Mesothelial cell of epicardium (in vitro differentiated cells): ENCODE measurements at places on chromosomes 3 and 15.

DNA sequence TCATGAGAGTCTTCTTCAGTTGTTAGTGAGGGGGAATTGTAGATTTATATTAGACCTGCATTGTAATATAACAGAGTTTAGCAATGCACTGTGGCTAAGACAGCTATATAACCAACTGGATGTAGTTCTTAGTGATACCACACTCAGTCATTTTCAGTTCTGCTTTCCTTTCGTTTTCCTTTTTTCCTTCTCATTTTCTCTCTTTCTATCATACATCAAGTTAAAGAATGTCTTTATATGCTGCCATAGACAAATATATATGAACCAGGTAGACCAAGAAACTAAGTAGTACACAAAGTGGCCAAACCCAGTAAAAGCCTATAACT is 43.7 kb upstream of the CD47 start:
- H3K4me3 ChIP-seq, result no peak overlapping the region
- no peak for DNase-seq
- H3K4me1 ChIP-seq, result peaks cover 27% of the 10 kb centered on the region
- no peaks in the 10 kb centered on the region for H3K36me3 ChIP-seq

DNA sequence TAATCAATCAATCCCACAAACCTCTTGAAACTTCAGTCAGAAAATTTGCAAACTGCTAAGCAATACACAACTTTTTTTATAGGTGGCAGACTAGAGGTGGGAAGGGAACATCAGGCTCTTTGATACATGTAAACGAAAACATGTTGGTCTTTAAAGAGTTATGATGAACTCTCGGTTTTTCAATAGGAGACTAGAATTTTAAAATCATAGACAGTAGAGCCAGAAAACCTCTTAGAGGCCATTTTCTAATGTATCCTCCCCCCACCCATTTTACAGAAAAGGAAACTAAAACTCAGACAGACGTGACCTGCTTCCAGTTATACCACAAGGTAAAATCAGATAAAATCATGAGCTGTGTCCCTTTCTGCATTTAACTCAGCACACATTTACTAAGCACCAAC is 179.1 kb upstream of the LPP start:
- H3K36me3 ChIP-seq, result peaks cover 2% of the 10 kb centered on the region
- no peak overlapping the region for H3K27ac ChIP-seq
- no peak overlapping the region for H3K4me3 ChIP-seq
- DNase-seq, result no peak
- H3K27me3 ChIP-seq, result peaks cover 11% of the 10 kb centered on the region

DNA sequence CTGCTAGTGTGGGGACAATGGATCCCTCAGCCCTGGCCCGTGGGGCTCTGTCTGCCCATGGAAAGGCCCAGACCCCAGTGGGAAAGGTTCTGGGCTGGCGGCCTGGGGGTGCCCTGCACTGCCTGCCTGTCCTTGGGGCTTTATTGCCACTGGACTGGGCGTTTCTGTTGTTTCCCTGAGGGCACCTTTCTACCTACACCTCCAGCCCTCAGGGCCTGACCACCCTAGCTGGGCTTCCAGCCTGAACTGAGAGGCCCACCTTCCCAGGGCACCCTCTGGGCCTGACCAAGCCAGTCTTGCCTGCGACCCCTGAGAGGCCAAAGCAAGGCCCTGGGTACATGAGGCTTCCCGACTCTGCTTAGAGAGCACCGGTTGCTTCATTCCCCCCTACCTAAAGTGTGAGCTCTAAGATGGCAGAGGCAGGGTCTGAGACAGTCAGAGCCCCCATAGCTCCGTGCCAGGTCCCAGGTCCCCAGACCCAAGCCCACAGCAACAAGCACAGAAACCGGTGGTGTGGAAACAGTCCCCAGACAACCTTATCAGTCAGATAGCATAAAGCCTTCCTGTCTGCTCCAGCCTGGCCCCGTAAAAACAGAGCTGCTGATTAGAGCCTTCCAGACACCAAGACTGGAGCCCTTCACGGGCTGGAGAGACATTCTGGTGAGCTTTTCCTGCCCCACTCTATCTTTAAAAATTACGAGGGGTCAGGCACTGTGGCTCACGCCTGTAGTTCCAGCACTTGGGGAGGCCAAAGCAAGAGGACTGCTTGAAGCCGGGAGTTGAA is 102.8 kb downstream of the CHSY1 start:
- H3K4me3 ChIP-seq, result no peak overlapping the region
- H3K27ac ChIP-seq, result peak overlapping the region; percentile 94
- no peak for DNase-seq
- no peaks in the 10 kb centered on the region for H3K36me3 ChIP-seq
- no peaks in the 10 kb centered on the region for H3K27me3 ChIP-seq

- H3K27ac ChIP-seq, result no peak overlapping the region
- H3K36me3 ChIP-seq, result no peaks in the 10 kb centered on the region
- H3K27me3 ChIP-seq, result no peaks in the 10 kb centered on the region
- H3K4me3 ChIP-seq, result no peak overlapping the region
- DNase-seq, result no peak
Observed at GRCh38 chr3:16378920-16379319, 113.9 kb downstream of the OXNAD1 start.

- no peaks in the 10 kb centered on the region for H3K36me3 ChIP-seq
- H3K4me3 ChIP-seq, result no peak overlapping the region
- H3K4me1 ChIP-seq, result peaks cover 48% of the 10 kb centered on the region
Observed at GRCh38 chr15:70385052-70385451, 287.3 kb upstream of the TLE3 start.

DNA sequence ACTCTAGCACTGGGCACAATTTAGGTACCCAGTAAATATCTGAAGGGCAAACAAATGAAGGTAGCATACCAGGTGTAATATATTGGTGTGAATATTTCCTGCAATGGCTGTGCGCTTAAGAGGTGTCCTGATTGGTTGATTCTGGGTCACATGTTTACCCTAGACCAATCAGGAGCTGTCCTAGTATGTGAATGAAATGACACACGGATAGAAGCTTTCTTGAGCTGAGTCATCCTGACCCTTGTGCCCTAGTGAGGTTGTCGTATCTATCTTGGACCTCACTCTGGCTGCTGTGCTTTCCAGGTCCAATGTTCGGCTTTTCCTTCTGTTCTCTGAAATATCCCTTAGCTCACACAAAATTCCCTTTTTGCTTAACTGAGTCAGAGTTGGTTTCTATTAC is 58.1 kb upstream of the FOXP1 start:
- no peaks in the 10 kb centered on the region for H3K27me3 ChIP-seq
- H3K36me3 ChIP-seq, result no peaks in the 10 kb centered on the region
- no peak overlapping the region for H3K4me3 ChIP-seq

DNA sequence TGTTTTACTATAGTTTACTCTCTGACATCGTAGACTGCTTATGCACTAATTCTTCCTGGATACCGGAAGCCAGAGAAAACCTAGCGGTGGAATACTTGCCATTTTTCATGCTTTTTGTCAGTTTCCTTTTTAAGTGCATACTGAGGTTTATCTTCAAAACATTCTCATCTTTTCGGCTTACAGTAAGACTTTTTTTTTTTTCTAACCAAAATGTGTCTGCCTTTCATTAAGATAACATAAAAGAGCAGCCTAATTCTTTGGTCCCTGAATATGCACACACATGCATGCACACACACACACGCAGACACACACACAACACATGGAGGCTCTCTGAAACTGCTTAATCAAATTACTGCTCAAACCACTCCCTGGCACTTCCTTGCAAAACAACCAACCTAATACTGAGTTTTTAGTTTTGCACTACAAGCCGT is 1.3 kb downstream of the ZNF445 start:
- no peaks in the 10 kb centered on the region for H3K36me3 ChIP-seq
- H3K27ac ChIP-seq, result peak overlapping the region; percentile 75
- no peak for DNase-seq

GRCh38 chr15:26132811-26133210 is 269.7 kb upstream of the ATP10A start:
- H3K4me3 ChIP-seq, result no peak overlapping the region
- H3K4me1 ChIP-seq, result peaks cover 22% of the 10 kb centered on the region
- peaks cover 9% of the 10 kb centered on the region for H3K27me3 ChIP-seq
- no peak for DNase-seq

DNA sequence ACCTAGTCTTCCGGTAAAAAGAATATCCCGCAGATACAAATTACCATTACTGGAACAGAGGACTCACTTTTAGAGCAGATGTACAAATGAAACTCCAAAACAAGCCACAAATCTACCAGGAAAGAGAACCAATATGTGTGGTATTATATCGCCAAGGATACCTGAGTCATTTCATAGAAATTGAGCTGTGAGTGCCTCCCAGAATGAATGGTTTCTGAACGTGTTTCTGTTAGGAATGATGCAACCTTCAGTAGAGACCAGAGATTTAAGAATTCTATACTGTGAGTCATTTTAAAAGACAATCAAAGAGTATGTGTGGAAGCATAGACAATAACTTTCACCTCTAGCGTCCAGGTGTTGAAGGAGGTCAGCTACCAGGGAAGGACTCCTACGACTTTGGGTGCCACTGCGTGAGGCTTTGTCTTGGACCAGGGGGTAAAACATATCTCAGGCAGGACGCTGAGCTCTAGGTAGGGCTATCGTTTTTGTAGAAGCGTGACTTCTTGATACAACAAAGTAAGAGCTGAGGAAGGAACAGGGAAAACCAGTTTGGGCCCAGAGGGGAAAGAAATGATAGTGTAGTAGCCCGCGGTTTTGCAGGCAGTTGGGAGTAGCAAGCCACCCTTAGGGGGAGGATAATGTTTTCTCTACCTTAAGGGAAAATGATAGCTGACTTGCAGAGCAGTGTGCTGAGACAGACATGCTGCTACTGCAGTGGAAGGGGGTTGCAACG is 210.4 kb downstream of the TP63 start:
- H3K4me3 ChIP-seq, result peak overlapping the region; percentile 4
- H3K27ac ChIP-seq, result peak overlapping the region; percentile 89
- no peaks in the 10 kb centered on the region for H3K27me3 ChIP-seq
- peaks cover 60% of the 10 kb centered on the region for H3K4me1 ChIP-seq
- DNase-seq, result no peak

DNA sequence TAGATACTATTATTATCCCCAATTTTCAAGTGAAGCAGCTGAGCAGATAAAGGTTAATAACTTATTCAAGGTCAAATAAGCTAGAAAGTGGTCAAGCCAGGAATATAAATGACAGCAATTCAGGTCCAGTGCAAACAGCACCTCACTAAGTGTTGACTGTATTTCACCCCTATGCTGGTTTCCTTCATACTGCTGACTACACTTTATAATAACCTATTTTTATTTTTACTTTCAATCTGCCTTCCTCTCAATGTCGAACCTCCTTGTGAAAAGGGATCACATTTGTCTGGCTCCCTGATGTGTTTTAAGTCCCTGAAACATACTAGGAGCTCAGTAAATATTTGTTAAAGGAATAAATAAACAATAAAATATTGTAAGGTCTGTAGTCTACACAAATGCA is 146.1 kb downstream of the NAALADL2 start:
- H3K4me1 ChIP-seq, result peaks cover 6% of the 10 kb centered on the region
- H3K4me3 ChIP-seq, result no peak overlapping the region
- H3K27ac ChIP-seq, result no peak overlapping the region
- H3K36me3 ChIP-seq, result no peaks in the 10 kb centered on the region
- DNase-seq, result no peak
- no peaks in the 10 kb centered on the region for H3K27me3 ChIP-seq

GRCh38 chr15:96374499-96374898 is 44.0 kb downstream of the NR2F2 start:
- H3K36me3 ChIP-seq, result peaks cover 12% of the 10 kb centered on the region
- H3K27ac ChIP-seq, result no peak overlapping the region
- H3K4me1 ChIP-seq, result no peaks in the 10 kb centered on the region
- no peak overlapping the region for H3K4me3 ChIP-seq

DNA sequence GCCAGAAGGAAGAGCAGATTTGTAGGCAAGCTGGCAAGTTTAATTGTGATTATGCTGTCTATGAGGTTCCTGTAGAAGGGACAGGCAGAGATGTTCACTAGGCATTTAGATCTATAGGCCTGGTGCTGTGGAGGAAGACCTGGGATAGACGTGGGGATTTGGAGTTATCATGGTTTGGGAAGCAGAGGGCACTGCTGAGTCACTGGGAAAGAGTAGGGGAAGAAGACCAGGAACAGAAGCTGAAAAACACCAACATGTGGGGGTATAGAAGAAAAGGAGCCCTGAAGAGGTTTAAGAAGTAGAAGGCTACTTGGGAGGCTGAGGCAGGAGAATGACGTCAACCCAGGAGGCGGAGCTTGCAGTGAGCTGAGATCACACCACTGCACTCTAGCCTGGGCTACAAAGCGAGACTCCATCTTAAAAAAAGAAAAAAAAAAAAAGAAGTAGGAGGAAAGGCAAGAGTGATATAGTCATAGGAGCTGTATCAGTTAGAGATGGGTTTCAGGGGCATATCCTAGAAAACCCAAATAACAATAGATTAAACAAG is 19.3 kb downstream of the GRK7 start:
- H3K27me3 ChIP-seq, result no peaks in the 10 kb centered on the region
- no peaks in the 10 kb centered on the region for H3K4me1 ChIP-seq
- no peak for DNase-seq

GRCh38 chr3:142656575-142656974 is 60.4 kb downstream of the PLS1 start:
- no peak overlapping the region for H3K4me3 ChIP-seq
- no peaks in the 10 kb centered on the region for H3K27me3 ChIP-seq
- H3K4me1 ChIP-seq, result no peaks in the 10 kb centered on the region

DNA sequence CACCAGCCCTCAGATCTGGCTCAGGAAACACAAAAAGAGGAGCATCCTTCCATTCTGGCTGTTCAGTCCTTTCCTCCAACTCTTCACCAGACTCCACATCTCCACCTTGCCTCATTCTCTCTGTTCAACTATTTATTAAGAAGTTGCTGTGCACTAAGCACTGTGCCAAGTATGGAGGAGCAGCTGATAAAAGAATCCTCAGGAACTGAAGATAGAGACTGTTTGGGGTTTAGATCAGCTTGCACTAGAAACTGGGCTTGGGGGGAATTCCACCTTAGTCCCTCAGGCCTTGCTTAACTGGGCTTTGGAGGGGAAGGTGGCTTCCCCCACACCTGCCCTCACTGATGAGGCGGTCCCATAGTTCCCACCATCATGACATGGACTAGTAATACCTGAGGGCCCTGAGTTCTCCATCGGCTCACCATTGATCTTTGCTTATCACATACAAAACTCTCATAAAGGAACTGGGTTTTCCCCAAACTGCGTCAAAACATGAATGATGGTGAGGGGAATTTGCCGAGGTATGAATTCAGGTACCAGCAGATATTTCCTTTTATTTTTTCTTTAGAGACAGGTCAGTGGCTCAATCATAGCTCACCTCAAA is 1.7 kb upstream of the CCR8 start:
- H3K27ac ChIP-seq, result no peak overlapping the region
- no peaks in the 10 kb centered on the region for H3K36me3 ChIP-seq
- H3K4me1 ChIP-seq, result no peaks in the 10 kb centered on the region
- no peak for DNase-seq
- H3K4me3 ChIP-seq, result no peak overlapping the region

DNA sequence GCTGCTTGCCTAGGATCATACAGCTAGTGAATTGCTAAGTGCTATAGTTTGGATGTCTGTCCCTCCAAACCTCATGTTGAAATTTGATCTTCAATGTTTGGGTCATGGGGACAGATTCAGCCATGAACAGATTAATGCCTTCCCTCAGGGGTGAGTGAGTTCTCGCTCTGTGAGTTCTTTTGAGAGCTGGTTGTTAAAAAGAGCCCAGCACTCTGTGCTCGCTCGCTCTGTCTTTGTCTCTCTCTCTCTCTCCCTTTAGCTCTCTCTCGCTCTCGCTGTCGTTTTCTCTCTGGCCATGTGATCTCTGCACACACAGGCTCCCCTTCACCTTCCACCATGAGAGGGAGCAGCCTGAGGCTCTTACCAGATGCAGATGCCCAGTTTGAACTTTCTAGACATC is 14.9 kb downstream of the TRH start:
- no peaks in the 10 kb centered on the region for H3K36me3 ChIP-seq
- H3K4me1 ChIP-seq, result peaks cover 11% of the 10 kb centered on the region
- no peak overlapping the region for H3K4me3 ChIP-seq
- H3K27me3 ChIP-seq, result peaks cover 29% of the 10 kb centered on the region
- H3K27ac ChIP-seq, result no peak overlapping the region

- peaks cover 6% of the 10 kb centered on the region for H3K4me1 ChIP-seq
- H3K4me3 ChIP-seq, result no peak overlapping the region
- DNase-seq, result no peak
- no peak overlapping the region for H3K27ac ChIP-seq
- no peaks in the 10 kb centered on the region for H3K36me3 ChIP-seq
Observed at GRCh38 chr3:16173283-16174025, 1.0 kb upstream of the GALNT15 start.
